T-helper 17 cell (primary cell): ENCODE measurements at places on chromosomes 16 and 17. TPM values are rescaled to one million over a fixed set of nuclear protein-coding genes. Genes with fewer than 3 reads are reported as not detected.

HBA2 gene
- not detected for total RNA-seq

LRRC46 gene
- total RNA-seq, result 0.99 TPM

C16orf92 gene
- not detected for total RNA-seq

MMP2 gene
- total RNA-seq, result not detected

FA2H gene
- total RNA-seq, result 1.7 TPM

MIEF2 gene
- total RNA-seq, result 10.2 TPM

CNTNAP4 gene
- total RNA-seq, result not detected

LRRC75A gene
- total RNA-seq, result 5.0 TPM

DNA sequence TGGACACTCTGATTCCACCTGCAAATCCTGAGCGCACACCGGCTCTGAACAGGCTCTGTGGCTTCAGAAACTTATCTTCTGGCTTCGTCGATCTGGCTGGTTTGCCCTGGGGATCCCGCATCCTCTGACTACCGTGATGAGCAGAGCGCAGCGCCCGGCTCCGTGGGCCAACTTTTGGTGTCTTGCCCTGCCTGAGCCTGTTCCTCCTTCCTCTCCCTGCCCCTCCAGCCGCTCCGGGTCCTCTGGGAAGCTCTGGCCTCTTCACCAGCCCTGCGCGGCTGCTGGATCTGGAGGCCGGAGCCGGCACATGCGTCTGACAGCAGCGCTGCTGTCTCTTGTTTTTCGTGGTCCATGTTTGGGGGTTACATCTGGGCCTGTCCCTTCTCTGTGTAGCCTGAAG is 65.6 kb downstream of the JPH3 start:
- peaks cover 26% of the 10 kb centered on the region for H3K27me3 ChIP-seq
- H3K36me3 ChIP-seq, result peaks cover 2% of the 10 kb centered on the region
- peaks cover 4% of the 10 kb centered on the region for H3K4me1 ChIP-seq
- no peak for DNase-seq

GRCh38 chr16:52781005-52781630 is 234.2 kb upstream of the TOX3 start:
- H3K36me3 ChIP-seq, result no peaks in the 10 kb centered on the region
- no peak for DNase-seq
- no peaks in the 10 kb centered on the region for H3K4me1 ChIP-seq
- H3K27ac ChIP-seq, result no peak overlapping the region
- H3K4me3 ChIP-seq, result no peak overlapping the region

DNA sequence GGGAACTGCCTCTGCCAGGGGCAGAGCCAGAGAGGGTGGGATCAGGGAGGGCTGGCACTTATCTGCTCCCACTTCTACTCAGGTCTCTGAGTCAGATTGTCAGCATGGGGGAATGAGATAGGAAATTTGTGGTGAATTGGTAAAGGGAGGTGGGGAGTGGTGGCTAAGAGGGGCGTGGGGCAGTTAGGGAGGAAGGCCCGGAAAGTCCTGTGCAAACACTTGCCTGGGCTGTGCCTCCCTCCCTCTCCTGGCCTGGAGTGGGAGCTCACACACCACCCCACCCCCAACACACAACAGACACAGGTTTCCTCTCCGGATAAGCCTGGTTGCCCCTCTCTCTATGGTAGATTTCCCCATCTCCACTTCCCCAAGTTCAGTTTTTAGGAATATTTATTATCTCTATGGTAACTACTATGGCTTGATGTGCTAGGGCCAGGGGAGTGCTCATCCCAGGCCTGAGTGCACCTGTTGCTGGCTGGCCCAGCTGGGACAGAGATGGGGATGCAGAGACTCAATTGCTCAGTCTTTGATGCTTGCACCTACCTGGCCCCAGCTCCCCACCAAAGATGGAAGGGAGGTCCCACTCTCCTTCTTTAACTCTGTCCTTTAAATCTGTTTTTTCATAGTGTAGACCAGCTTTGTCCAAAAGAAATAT is 2.7 kb downstream of the SPNS2 start:
- H3K27ac ChIP-seq, result no peak overlapping the region
- H3K4me1 ChIP-seq, result peaks cover 27% of the 10 kb centered on the region
- peaks cover 42% of the 10 kb centered on the region for H3K27me3 ChIP-seq
- no peak overlapping the region for H3K4me3 ChIP-seq

DNA sequence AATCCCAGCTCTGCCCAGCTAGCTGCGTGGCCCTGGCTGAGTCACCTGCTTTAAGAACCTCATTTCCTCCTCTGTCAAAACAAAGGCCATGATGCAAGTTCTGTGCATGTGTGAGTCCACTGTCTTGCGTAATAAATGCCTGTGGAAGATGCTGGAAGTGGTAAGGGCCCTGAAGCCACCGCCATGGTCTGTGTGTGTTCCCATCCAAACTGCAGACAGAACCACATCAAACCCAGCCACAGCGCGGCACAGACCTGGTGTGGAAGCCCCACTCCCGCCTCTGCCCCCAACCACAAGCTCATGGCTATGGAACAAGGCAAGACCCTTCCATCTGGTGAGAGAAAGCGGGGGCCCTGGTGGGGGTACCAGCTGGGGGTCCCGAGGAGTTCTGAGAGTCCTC is 26.0 kb downstream of the NECAB2 start:
- no peak overlapping the region for H3K27ac ChIP-seq
- no peaks in the 10 kb centered on the region for H3K4me1 ChIP-seq
- peaks cover 72% of the 10 kb centered on the region for H3K27me3 ChIP-seq
- H3K36me3 ChIP-seq, result peaks cover 3% of the 10 kb centered on the region
- DNase-seq, result no peak

DNA sequence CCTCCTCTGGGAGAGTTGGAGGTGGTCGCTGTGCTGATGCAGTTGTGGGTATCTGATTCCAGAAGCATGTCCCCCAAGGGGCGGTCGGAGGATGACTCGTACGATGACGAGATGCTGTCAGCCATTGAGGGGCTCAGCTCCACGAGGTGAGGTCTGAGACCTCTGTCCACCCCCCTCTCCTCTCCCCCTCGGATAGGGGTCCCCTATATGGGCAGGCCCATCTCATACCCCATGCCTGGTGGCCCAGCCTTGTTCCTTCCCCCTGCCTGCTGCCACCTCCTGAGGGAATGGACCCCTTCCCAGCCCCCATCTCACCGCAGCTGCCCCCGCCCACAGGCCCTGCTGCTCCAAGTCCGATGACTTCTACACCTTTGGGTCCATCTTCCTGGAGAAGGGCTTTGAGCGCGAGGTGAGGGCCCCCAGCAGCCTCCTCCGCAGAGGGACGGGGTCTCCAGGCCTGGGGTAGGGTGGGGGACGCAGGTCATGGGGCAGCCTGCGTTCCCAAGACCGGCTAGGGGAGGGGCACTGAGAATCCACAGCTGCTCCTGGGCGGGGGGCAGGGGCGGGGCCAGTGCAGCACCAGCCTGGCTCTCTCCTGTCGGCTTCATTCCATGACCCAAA is 39.2 kb downstream of the ADCY7 start:
- H3K27ac ChIP-seq, result no peak overlapping the region
- no peak for DNase-seq
- H3K4me3 ChIP-seq, result no peak overlapping the region
- H3K36me3 ChIP-seq, result peaks cover under 1% of the 10 kb centered on the region
- H3K4me1 ChIP-seq, result peaks cover 11% of the 10 kb centered on the region

- H3K36me3 ChIP-seq, result no peaks in the 10 kb centered on the region
- no peak overlapping the region for H3K27ac ChIP-seq
- peaks cover 16% of the 10 kb centered on the region for H3K27me3 ChIP-seq
- H3K4me3 ChIP-seq, result no peak overlapping the region
- H3K4me1 ChIP-seq, result peaks cover 5% of the 10 kb centered on the region
- no peak for DNase-seq
Observed at GRCh38 chr16:84175350-84176081, 11.3 kb downstream of the TAF1C start.

- H3K27ac ChIP-seq, result no peak overlapping the region
- DNase-seq, result no peak
- H3K27me3 ChIP-seq, result peaks cover 20% of the 10 kb centered on the region
- no peaks in the 10 kb centered on the region for H3K4me1 ChIP-seq
- peaks cover 3% of the 10 kb centered on the region for H3K36me3 ChIP-seq
Observed at GRCh38 chr17:61668486-61668885, 77.5 kb upstream of the NACA2 start.

DNA sequence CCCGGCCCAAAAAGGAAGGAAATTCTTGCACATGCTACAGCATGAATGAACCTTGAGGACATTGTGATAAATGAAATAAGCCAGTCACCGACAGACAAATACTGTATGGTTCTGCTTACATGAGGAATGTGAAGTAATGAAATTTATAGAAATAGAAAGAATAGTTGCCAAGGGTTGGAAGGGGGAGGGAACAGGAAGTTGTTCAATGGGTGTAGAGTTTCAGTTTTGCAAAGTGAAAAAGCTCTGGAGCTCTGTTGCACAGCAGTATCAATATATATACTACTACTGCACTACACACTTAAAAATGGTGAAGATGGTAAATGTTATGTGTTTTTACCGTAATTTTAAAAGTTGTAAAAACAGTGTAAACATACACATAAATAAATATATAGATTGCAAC is 43.7 kb downstream of the PKD1L3 start:
- peaks cover 5% of the 10 kb centered on the region for H3K4me1 ChIP-seq
- H3K4me3 ChIP-seq, result no peak overlapping the region
- DNase-seq, result no peak
- no peaks in the 10 kb centered on the region for H3K36me3 ChIP-seq
- no peak overlapping the region for H3K27ac ChIP-seq

DNA sequence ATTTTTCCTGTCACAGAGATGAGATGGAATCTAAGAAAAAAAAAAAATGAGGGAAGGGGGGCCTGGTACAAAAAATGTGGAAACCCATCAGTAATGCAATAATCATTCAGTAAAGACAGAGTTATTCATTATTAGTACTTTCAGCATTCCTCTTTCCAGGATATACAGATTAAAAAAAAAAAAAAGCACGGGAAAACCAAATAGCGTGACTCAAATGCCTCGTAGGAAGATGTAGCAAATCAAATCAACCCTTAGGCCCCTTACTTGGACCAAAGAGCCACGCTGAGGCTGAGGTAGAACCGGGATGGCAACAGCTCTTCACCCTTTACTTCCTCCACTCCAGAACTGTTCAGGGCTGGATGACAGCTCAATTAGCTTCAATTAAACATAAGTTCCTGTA is 52.5 kb downstream of the SMG6 start:
- peak overlapping the region; percentile 81 for H3K27ac ChIP-seq
- H3K27me3 ChIP-seq, result no peaks in the 10 kb centered on the region
- no peak for DNase-seq
- H3K4me1 ChIP-seq, result peaks cover 25% of the 10 kb centered on the region
- peaks cover 10% of the 10 kb centered on the region for H3K36me3 ChIP-seq

DNA sequence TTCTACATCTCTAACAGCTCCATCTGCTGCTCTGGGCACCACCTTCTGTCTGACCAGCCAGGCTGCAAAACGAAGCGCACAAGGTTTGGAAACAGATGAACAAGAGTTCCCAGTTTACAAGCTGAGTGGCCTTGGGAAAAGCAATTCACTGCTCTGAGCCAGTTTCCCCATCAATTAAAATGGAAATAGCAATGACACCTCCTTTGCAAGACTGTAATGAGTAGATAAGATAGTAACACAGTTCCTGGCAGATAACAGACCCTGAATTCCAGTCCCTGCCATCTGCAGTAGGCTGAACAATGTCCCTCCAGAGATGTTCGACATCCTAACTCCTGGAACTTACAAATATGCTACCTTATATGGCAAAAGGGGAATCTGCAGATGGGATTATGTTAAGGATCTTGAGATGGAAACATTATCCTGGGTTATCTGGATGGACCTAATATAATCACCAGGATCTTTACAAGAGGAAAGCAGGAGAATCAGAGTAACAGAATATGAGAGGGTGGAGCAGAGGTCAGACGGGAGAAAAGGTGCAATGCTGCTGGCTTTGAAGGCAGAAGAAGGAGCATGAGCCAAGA is 27.9 kb downstream of the CPPED1 start:
- no peak for DNase-seq
- H3K4me1 ChIP-seq, result peaks cover 2% of the 10 kb centered on the region
- H3K36me3 ChIP-seq, result peaks cover 11% of the 10 kb centered on the region

- no peaks in the 10 kb centered on the region for H3K27me3 ChIP-seq
- H3K4me1 ChIP-seq, result peaks cover 8% of the 10 kb centered on the region
- DNase-seq, result no peak
- H3K36me3 ChIP-seq, result no peaks in the 10 kb centered on the region
Observed at GRCh38 chr17:35291802-35292201, 48.9 kb downstream of the SLFN5 start.

- peaks cover 2% of the 10 kb centered on the region for H3K36me3 ChIP-seq
- H3K4me1 ChIP-seq, result peaks cover 2% of the 10 kb centered on the region
- no peak overlapping the region for H3K4me3 ChIP-seq
Observed at GRCh38 chr17:39080421-39081078, 70.9 kb downstream of the PLXDC1 start.

GRCh38 chr16:85994492-85995490 is 95.8 kb downstream of the IRF8 start:
- H3K27ac ChIP-seq, result peak overlapping the region; percentile 14
- H3K4me1 ChIP-seq, result peaks cover 33% of the 10 kb centered on the region
- H3K27me3 ChIP-seq, result peaks cover 48% of the 10 kb centered on the region
